ENCODE measurements at places on chromosomes 3 and 15.
A peak's percentile ranks its signal among the peaks of the same experiment; 100 is the strongest.

- peak; percentile 49 for DNase-seq
Observed at GRCh38 chr3:146326875-146327543, 76.1 kb upstream of the PLSCR4 start.

- DNase-seq: peak; percentile 80
Observed at GRCh38 chr3:183252973-183253527, at the start of gene B3GNT5. B3GNT5 (plus strand) TSS chr3:183253253; CDS start chr3:183269799, 16,546 bp downstream.

- no peak for DNase-seq
Observed at GRCh38 chr15:59794229-59794886, 105.2 kb upstream of the BNIP2 start.

DNA sequence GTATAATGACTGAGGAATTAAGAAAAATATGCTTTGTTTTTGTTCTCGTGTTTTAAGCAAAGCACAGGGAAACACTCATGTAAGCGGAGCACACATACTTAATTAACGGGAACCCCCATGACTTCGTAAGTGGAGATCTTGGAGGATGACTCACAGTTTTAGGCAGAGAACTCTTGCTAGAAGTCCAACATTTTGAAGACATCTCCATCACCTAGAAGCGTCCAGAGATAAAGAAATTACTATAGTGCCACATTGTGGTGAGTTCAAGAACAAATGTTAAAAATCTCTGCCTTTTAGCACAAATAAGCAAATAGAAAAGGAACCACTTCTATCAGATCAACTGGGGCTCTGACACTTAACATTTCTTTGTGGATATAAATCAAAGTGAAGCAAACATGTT lies 194.1 kb upstream of the ARHGEF26 start:
- peak; percentile 65 for DNase-seq

- DNase-seq: no peak
Observed at GRCh38 chr3:139552632-139553365, 13.3 kb upstream of the RBP1 start.

DNA sequence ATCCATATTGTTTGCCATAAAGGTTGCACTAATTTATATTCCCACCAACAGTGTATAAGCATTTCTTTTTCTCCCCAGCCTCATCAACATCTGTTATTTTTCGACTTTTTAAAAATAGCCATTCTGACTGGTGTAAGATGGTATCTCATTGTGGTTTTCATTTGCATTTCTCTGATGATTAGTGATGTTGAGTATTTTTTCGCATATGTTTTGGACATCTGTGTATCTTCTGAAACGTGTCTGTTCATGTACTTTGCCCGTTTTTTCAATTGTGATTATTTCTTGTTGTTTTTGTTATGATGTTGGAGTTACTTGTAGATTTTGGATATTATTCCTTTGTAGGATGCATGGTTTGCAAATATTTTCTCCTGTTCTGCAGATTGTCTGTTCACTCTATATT lies 46.5 kb downstream of the TP63 start:
- no peak for DNase-seq

DNA sequence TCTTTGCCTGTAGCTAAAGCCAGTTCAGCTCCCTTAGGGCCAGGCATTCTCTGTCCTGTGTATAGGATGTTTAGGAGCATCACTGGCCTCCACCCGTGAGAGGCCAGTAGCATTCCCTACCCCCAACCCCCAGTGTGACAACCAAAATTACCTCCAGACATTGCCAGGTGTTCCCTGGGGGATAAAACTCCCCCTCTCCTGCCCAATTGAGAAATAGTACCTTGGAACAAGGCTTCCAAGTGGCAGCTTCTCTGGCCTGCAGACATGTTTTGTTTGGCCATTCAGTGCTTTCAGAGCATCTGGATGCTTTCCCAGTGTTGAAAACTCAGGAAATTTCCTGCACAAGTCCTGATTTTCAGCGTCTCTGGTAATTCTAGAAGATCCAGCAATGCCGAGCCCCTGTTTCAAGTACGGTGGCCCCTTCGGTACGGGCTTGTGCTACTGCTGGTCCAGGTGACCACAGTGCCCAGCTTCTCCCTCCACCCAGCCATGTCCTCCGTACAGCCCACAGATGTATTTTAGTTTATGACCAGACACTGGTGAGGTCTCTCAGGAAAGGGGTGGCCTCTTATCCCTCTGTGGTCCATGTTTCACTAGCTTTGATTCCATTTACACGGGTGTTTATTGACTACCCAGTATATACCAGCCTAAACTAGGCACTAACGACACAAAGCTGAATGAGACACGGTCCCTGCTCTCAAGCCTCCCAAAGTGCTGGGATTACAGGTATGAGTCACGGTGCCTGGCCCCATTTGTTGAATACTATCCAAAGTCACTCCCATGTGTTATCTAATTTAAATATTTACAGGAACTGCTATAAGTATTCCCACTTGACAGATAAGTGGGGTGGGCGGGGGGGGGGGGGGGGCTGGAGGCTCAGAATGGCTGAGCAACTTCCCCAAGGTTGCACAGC lies 125.4 kb upstream of the RAD18 start:
- peak; percentile 56 for DNase-seq

- no peak for DNase-seq
Observed at GRCh38 chr3:42665050-42665878, 11.8 kb downstream of the ZBTB47 start.

- DNase-seq: peak; percentile 17
Observed at GRCh38 chr15:49137861-49138260, 17.5 kb downstream of the COPS2 start.

GRCh38 chr15:98350276-98350675 lies 298.1 kb upstream of the IGF1R start:
- DNase-seq: no peak

DNA sequence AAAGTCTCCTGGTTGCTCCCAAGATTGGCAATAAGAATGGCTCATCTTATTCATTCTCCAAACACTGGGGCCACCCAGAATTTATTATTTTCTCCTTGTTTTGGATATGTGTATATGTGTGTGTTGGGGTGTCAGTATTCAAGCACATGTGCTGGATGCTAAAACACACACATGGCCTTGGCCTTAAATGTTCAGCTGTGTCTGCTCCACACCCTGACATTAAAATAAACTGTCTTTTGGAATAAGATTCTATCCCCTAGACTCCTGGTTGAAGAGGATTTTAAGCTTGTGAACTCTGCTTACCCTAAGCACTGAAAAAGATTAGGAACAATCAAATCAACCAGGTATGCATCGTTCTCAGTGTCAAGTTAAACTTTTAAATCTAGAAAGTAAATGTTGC lies 382.9 kb upstream of the MCTP2 start:
- DNase-seq: no peak

GRCh38 chr3:172449466-172450149 lies 1.4 kb upstream of the GHSR start:
- DNase-seq: peak; percentile 29

- no peak for DNase-seq
Observed at GRCh38 chr15:94968133-94968532, 736.8 kb downstream of the MCTP2 start.

- peak; percentile 92 for DNase-seq
Observed at GRCh38 chr3:136343873-136344555, 93.9 kb downstream of the PCCB start.

DNA sequence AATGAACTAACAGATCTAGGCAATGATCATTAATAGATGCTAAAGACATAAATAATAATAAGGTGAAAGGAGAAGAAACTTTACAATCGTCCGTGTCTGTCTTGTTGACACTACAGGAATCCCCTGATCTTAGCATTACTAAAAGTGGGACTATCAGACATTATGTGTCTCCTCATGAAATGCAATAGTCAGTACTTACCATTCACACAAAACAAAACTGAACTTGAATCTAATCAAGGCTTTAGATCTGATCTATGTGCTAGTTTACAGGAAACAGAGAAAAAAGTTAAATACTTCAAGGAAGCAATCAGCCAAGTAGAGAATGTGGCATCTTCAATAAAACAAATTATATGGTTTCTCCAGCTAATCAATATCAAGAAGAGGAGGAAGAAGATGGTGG lies 73.7 kb downstream of the PIK3CB start:
- DNase-seq: no peak

DNA sequence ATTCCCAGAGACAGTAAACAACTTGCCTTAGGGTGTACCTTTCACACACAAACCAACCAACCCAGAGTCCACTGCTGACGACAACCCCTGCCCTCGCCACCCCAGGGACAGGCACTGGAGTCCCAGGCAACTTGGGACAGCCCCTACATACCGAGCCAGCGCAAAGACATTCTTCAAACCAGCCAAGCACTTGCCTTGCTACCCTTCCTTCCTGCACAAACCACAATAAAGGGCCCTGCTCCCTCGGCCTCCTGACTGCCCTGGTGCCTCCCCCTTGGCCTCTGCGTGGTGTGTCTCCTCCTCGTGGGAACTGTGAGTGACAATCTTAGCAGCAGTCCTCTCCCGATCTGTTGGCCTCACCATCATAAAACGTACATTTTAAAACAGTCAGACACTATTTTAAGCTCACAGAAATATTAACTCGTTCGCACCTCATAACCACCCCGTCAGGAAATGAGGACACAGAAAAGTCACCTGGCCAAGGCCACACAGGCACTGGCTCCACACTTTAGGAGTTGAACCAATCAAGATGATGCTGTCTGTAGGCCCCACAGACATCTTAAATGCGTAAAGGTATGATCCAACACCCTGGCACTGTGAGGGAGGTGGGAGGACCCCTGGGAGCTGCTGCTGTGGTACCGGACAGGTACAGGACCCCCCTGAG lies 113.8 kb downstream of the ADCY5 start:
- no peak for DNase-seq

DNA sequence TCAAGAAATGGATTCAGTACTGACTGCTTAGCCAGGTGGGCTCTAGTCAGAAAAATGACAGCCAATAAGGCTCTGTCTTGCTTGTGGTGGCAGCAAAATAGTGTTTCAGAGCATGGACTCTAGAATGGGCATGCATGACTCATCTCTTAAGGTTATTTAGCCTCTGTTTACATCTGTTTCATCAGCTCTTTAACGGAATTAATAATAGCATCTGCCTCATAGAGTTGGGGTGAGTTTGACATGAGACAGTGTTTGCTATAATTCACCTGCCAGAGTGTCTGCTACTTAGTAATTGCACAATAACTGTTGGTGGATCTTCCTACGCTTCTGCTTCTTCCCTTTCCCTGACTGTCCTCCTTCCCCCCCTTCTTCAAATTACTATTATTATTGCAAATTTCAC lies 350.4 kb upstream of the SEMA6D start:
- DNase-seq: no peak

DNA sequence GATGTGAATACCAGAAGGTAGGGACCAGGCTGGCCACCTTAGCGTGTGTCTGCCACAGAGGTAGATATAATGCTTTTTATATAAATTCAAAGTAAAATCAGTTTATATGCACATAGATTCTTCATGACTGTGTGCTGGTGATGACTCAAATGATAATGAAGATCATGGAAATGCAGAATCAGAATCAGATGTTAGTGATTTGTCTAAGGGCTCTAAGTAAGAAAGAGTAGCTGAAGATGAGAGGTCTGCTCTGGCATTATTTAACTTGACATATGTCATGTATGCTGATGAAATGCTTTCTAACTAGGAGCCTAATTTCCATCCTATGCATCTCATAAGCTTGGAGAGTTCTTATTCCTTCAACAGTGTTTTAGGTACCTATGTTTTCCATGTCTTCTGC lies 50.3 kb upstream of the DPH6 start:
- no peak for DNase-seq

DNA sequence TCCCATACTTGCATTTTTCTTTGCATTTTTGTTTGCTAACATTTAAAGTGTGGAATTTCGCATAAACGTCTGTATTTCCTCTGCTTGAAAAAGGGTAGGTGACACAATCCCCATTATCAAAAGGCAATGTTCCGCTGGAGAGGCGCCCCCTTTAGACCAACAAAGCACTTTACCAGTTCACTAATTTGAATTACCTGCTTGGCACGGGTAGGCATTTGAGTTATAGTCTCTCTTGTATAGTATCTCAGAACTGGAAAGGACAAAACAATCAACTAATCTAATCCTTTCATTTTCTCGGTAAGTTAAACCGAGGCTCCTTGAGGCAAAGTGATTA lies 775 bp upstream of the CCDC39 start:
- DNase-seq: peak; percentile 71

GRCh38 chr3:113211330-113212149 lies at the start of gene BOC:
BOC (plus strand) TSS chr3:113211557; CDS start chr3:113249803, 38,246 bp downstream.
- peak; percentile 57 for DNase-seq

DNA sequence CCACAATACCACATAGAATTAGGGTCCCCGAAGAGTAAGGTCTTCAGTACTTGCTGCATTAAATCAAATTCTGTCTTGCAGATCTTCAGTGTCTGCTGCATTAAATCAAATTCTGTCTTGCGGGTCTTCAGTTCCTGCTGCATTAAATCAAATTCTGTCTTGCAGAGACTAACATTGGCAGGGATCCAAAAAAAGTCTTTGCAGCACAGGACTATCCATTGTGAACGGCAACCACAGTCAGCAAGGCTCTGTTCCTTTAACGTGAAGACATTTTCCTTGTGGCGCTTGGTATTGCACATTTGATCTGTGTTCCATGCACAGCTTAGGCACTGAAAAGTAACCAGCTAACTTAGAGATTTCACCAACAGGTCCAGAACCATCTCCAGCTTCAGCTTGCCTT lies 46.8 kb upstream of the POMGNT2 start:
- no peak for DNase-seq

GRCh38 chr15:87083201-87083600 lies 1003.5 kb downstream of the AGBL1 start:
- DNase-seq: no peak

DNA sequence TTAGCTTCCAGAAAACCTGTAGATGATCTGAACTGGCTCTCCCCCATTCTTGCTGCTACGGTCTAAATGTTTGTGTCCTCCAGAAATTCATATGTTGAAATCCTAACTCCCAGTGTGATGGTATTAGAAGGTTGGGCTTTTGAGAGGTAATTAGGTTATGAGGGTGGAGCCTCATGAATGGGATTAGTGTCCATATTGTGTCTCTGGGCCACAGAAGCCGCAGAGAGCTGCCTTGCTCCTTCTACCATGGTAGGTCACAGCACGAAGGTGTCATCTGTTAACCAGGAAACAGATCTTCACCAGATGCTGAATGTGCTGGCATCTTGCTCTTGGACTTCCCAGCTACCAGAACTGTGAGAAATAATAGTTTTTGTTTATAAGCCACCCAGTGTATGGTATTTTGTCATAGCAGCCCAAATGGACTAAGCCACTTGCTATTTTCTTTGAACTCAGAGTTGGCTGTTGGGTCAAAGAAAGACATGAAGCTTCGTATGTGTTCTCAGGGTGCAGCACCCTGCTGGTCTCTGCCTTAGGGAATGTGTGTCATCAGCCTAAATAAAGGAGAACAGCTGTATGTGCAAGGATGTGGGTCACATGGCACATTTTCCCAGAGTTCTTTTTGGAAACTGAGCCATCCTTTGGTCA lies 317.5 kb upstream of the SLCO3A1 start:
- no peak for DNase-seq

- no peak for DNase-seq
Observed at GRCh38 chr15:67059127-67059553, 6.3 kb upstream of the SMAD3 start.

DNA sequence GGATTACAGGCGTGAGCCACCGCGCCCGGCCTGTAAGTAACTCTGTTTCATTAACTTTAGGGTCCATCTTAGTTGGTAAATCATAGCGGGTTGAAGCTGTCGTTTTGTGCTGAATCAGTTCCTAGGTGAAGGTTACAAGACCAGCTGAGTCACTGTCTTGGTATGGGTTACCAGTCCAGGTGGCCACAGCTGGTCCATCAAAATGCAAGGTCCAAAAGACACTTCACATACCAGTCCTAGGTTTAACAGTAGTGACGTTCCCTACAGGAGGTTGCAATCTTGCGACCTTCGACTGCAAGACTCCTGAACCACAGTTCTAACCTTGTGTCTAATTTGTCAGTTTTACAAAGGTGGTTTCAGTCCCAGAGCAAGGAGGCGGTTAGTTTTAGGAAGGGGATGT lies 160.1 kb upstream of the ATP10A start:
- DNase-seq: peak; percentile 45

Measured in kidney tubule cell (primary cell).